Osteoblast (primary cell): ENCODE measurements at places on chromosomes 2 and 18. TPM values are rescaled to one million over a fixed set of nuclear protein-coding genes. Genes with fewer than 3 reads are reported as not detected.

DNA sequence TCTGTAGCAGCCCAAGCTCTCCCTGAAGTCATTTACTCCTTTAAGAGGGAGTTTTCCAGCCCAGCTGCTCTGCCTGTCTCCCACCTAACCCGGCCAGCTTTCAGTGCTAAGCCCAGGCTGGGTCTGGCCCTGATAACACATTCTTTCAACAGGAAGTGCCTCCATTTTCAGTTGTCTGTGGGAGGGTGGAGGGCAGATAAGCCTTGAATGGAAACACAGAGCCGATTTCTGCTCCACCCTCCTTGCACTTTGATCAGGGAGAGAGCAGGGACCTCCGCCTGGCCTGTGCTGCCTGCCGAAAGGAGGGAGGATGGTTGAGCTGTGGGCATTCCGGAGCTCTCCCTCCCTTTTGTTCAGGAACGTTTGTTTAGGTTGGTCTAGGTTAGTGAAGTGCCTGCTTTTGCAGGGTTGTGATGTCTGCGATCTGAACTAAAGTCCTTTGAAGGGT, 24.8 kb downstream of the GATA6 start:
- no peak overlapping the region for H3K4me3 ChIP-seq
- H3K36me3 ChIP-seq, result peaks cover 50% of the 10 kb centered on the region
- DNase-seq, result peak; percentile 72
- H3K27ac ChIP-seq, result no peak overlapping the region

GRCh38 chr2:109222825-109223471, 93.9 kb downstream of the SH3RF3 start:
- no peaks in the 10 kb centered on the region for H3K4me1 ChIP-seq
- H3K36me3 ChIP-seq, result no peaks in the 10 kb centered on the region
- H3K27ac ChIP-seq, result no peak overlapping the region
- no peak for DNase-seq

Gene NMUR1
- under 0.01 TPM in 2 replicates for total RNA-seq

Gene COL4A3
- not detected in 2 replicates for total RNA-seq

DNA sequence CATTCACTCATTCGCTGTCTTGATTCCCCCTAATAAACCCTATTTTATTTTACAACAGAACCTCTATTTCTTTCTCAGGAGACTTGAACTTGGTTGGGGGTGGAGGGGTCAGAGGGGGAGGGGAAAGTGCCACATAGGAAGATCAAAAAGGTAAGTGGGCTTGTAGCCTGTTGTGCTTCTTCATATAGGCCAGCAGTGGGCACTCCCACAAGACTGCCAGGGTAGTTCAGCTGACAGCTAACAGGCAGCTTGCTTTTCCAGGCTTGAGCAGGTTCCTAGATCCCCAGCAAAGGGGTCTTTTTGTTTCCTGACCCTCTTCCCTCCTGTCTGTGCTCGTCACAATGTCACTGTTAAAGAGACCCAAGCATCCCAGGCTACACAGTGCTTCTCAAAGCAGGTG, 829 bp upstream of the KIAA2012 start:
- no peaks in the 10 kb centered on the region for H3K36me3 ChIP-seq
- DNase-seq, result no peak
- no peak overlapping the region for H3K4me3 ChIP-seq
- no peaks in the 10 kb centered on the region for H3K27me3 ChIP-seq

Gene GAREM2
- 1.4 and 2.4 TPM in 2 replicates for total RNA-seq

DNA sequence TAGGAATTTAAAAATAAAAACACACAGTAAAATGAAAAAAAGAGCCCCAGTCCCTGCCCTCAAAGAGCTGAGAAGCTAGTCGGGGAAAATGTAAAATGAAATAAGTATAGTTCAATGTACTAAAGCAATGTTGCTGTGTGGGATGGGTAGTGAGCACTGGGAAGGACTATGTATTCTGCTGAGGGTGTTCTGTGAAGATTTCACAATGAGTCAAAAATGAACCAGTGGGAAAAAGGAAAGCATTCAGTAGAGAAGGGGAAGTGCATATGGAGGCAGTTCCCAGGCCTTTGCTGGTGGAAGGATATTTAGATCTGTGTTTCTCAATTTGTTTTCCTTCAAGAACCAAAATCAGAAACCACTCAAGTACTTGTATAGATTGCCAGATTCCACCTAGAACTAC, 1094.7 kb upstream of the KLHL29 start:
- no peak overlapping the region for H3K27ac ChIP-seq
- H3K27me3 ChIP-seq, result no peaks in the 10 kb centered on the region
- H3K36me3 ChIP-seq, result no peaks in the 10 kb centered on the region

Gene SERPINB10
- 0.29 TPM in 1 of 2 replicates, not detected in the other for total RNA-seq

- H3K27me3 ChIP-seq, result no peaks in the 10 kb centered on the region
- H3K4me1 ChIP-seq, result peaks cover 46% of the 10 kb centered on the region
- H3K4me3 ChIP-seq, result no peak overlapping the region
- H3K27ac ChIP-seq, result peak overlapping the region; percentile 25
Observed at GRCh38 chr2:200317975-200318374, 11.5 kb downstream of the SPATS2L start.

DNA sequence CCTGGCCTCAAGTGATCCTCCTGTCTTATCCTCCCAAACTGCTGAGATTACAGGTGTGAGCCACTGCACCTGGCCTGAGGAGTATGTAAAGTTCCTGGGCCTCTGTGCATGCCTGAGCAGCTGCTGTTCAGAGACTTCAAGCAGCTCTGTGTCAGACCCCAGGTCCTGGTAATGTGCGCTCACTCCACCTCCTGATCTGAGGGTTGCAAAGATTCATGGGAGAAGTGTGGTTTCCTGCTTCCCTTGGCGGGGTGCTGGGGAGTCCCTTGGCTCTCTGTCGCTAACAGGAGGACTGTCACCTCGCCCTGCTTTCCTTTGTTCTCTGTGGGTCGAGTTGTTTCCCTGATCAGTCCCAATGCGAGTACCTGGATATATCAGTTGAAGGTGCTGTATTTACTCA, 8.6 kb upstream of the IL36A start:
- H3K27me3 ChIP-seq, result peaks cover 5% of the 10 kb centered on the region
- H3K4me3 ChIP-seq, result no peak overlapping the region
- no peaks in the 10 kb centered on the region for H3K36me3 ChIP-seq
- no peaks in the 10 kb centered on the region for H3K4me1 ChIP-seq
- no peak for DNase-seq

GRCh38 chr2:131153529-131153928, 48.4 kb downstream of the PLEKHB2 start:
- no peaks in the 10 kb centered on the region for H3K27me3 ChIP-seq
- no peaks in the 10 kb centered on the region for H3K4me1 ChIP-seq
- no peak overlapping the region for H3K27ac ChIP-seq
- DNase-seq, result peak; percentile 46
- H3K4me3 ChIP-seq, result no peak overlapping the region

DNA sequence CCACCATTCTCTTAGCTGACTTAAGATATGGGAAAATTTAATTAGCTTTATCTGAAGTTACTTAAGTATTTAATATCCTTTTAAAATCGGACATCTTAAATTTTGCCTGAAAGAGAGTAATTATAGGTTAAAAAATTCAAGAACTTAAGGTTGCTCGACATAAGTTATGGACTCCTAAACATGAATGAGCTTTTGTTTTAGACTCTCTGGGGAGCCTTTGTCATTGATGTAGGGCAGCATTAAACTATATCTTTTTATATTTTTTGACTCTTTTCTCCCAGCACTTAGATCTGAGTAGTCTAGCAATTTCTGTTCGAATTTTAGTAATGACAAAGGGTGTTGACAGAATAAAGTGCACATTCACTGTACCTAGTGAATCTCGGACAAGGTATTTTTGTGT, 4.7 kb downstream of the PHLPP1 start:
- peaks cover 11% of the 10 kb centered on the region for H3K4me1 ChIP-seq
- H3K4me3 ChIP-seq, result no peak overlapping the region
- no peaks in the 10 kb centered on the region for H3K27me3 ChIP-seq
- no peak overlapping the region for H3K27ac ChIP-seq
- no peaks in the 10 kb centered on the region for H3K36me3 ChIP-seq

Gene APCDD1
- 1.8 and 3.3 TPM in 2 replicates for total RNA-seq

Gene CTAGE1
- total RNA-seq, result under 0.01 TPM in 1 of 2 replicates, not detected in the other

GRCh38 chr18:9233771-9234440, 97.3 kb downstream of the ANKRD12 start:
- H3K4me3 ChIP-seq, result no peak overlapping the region
- no peak for DNase-seq
- H3K27ac ChIP-seq, result no peak overlapping the region
- no peaks in the 10 kb centered on the region for H3K27me3 ChIP-seq

DNA sequence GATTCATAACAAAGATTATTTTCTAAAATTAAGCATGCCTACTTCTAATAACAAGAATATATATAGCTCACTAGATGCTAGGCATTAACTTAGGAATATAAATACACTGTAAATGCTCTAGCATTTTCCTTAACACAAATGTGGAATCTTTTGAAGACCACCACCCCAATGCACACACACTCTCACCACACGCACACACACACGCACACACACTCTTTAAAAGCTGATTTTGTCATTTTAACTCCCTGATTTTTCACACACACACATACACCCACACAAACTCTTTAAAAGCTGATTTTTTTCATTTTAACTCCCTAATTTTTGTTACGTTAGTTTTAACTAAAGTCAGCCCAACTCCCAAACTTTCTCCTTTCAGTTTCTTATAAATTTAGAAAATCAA, 3.0 kb downstream of the COL5A2 start:
- H3K4me1 ChIP-seq, result peaks cover 30% of the 10 kb centered on the region
- H3K36me3 ChIP-seq, result peaks cover 19% of the 10 kb centered on the region
- peak overlapping the region; percentile 81 for H3K4me3 ChIP-seq
- peak overlapping the region; percentile 83 for H3K27ac ChIP-seq

Gene EVA1A
- total RNA-seq, result 70.9 and 74.8 TPM in 2 replicates

Gene TIMM21
- 11.8 and 15.6 TPM in 2 replicates for total RNA-seq

DNA sequence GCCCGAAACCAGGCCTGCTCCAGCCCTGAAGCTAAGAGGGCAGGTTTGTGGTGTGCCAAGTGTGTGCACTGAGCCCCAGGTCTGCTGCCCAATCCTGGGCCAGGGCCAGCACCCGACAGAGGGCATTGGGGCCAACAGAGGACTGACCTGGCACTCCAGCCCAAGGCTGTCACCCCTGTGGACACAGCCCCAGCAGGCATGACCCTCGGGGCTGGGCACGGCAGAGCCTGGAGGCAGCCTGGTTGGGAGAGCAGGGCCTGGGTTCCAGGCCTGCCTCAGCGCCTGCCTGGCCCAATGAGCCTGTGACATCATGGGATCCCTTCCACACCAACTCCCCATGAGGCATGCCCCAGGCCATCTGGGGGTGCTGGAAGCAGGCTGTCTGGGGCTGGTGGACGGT, 10.8 kb upstream of the SNED1 start:
- H3K36me3 ChIP-seq, result no peaks in the 10 kb centered on the region
- H3K4me1 ChIP-seq, result peaks cover 30% of the 10 kb centered on the region
- H3K4me3 ChIP-seq, result no peak overlapping the region
- no peaks in the 10 kb centered on the region for H3K27me3 ChIP-seq

Gene GAL3ST2
- total RNA-seq, result 0.29 and 0.36 TPM in 2 replicates

DNA sequence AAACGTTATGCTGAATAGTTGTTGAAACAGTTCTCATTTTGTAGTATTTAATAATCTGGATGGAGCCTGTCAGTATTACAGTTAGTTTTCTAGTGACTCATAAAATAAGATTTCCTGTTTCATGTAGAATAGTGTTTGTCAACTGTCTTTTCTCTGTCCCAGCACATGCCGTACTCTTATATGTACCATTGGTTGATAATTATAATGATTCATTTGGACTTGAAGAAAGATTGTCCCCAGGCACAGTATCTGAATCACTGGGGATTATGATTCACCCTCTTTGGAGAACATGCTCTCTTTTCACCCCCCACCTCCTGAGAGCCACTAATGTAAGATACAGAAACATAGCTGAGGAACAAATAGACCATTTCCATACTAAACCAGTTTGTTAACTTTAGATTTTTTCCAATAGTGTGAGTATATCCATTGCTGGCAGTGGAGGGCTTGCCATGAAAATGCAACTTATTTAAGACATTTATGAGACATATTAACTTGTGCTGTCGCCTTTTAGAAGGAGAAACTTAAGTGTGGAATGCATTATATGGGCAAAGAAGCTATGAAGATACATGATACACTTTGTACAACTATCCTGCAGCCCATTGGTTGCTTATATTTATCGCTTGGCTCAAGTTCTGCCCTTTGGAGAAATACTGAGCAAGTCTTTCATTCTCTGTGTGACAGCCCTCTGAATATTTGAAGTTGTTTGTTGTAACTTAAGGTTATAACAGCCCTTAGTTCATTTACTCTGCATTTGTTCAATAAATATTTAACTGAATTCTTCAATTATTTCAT, 12.4 kb downstream of the COPS8 start:
- H3K27me3 ChIP-seq, result no peaks in the 10 kb centered on the region
- peak; percentile 82 for DNase-seq
- no peak overlapping the region for H3K4me3 ChIP-seq
- H3K4me1 ChIP-seq, result peaks cover 29% of the 10 kb centered on the region
- H3K36me3 ChIP-seq, result peaks cover 63% of the 10 kb centered on the region
- peak overlapping the region; percentile 88 for H3K27ac ChIP-seq

Gene LRP1B
- under 0.01 TPM in 1 of 2 replicates, not detected in the other for total RNA-seq

DNA sequence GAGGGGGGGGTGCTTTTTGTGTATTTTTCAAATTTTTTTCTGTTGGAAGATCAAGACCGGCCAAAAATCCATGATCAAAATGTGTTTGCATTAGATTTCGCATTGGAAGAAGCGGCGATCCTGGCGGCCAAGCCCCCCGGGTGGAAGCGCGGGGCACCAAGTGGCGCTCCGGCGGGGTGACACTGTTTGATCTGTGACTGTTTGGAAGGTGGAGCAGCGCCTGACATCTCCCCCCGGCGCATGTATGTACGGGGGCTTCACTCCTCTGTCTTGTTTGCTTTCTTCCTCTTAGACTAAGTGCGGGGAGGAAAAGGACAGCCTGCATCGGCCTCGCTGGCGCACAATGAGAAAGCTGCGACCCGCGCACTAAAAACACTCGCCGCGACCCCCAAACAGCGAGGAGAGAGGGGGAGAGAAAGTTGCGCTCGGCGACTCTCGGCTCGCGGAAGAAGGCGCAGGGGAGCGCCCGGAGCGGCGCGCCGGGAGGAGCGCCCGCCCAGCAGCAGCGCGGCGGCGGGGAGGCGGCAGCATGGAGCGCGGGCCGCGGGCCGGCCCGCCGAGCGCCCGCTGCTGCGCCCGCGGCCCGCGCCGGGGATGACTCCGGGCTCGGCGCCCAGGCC, 515 bp downstream of the TSHZ1 start:
- peak overlapping the region; percentile 92 for H3K4me3 ChIP-seq
- H3K27ac ChIP-seq, result peak overlapping the region; percentile 67
- no peaks in the 10 kb centered on the region for H3K36me3 ChIP-seq

Gene C2orf15
- 0.59 TPM in 1 of 2 replicates, not detected in the other for total RNA-seq

Gene CHRND
- not detected in 2 replicates for total RNA-seq

- no peak overlapping the region for H3K27ac ChIP-seq
- H3K36me3 ChIP-seq, result no peaks in the 10 kb centered on the region
- H3K4me1 ChIP-seq, result no peaks in the 10 kb centered on the region
- peaks cover 5% of the 10 kb centered on the region for H3K27me3 ChIP-seq
Observed at GRCh38 chr18:37499044-37499443, 66.6 kb downstream of the CELF4 start.
